Neural progenitor cell (in vitro differentiated cells): ENCODE measurements at places on chromosomes 6 and 20. TPM values are rescaled to one million over a fixed set of nuclear protein-coding genes. Genes with fewer than 3 reads are reported as not detected.

The CTAGE9 gene
- total RNA-seq, result not detected in 2 replicates

The CALHM4 gene
- not detected in 2 replicates for total RNA-seq

DNA sequence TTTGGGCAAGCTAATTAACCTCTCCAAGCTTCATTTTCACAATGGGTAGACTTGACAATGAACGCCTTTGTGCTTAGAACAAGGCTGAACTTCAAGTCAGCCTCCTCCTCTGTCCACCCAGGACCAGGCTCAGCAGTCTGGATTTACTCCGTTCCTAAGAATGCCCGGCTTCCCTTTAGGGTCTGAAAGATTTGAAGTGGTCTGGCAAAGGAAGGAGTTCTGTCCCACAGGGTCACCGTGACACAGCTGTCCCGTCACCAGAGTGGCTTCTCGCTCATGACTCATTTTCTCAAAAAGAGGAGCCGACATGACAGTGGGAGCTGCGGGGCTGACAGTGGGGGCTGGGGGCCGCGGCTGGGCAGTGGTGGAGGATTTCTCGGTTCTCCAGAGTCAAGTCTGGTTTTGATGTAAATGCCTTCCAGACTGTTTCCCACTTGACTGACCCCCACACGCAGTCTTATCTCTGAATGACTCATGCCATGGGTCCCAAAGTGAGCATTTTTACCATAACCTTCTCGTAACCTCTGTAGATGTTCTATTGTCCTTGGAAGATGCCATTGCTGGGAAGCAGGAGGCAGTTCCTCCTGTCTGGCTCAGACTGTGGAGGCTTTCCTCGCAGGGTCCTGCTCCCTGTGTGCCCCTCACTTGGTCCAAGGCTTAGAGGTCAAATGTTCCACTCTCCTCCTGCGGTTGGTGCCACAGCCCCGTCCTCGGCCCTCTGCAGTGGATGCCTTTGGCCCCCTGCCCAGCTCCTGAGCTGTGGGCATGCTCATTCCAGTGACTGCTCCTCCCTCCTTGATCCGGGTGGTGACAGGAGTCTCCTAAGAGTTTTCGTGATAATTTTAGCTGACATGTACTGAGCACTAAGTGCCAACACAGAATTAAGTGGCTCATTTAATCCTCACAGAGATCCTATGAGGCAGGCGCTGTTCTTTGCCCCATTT lies 253.1 kb downstream of the FNDC1 start:
- no peak overlapping the region for H3K4me3 ChIP-seq
- no peak overlapping the region for H3K27ac ChIP-seq
- no peaks in the 10 kb centered on the region for H3K27me3 ChIP-seq
- no peak for DNase-seq
- no peaks in the 10 kb centered on the region for H3K36me3 ChIP-seq

- DNase-seq, result no peak
- no peaks in the 10 kb centered on the region for H3K27me3 ChIP-seq
- H3K27ac ChIP-seq, result no peak overlapping the region
- H3K36me3 ChIP-seq, result no peaks in the 10 kb centered on the region
- H3K4me3 ChIP-seq, result no peak overlapping the region
These were observed 7.3 kb upstream of the ASF1A start for GRCh38 chr6:118886641-118887040.

GRCh38 chr6:125001684-125002405 lies 39.6 kb downstream of the RNF217 start:
- peaks cover 36% of the 10 kb centered on the region for H3K4me1 ChIP-seq
- peak; percentile 86 for DNase-seq
- no peaks in the 10 kb centered on the region for H3K27me3 ChIP-seq
- no peaks in the 10 kb centered on the region for H3K36me3 ChIP-seq

GRCh38 chr6:116011520-116011919 lies 49.2 kb downstream of the FRK start:
- no peak overlapping the region for H3K4me3 ChIP-seq
- H3K4me1 ChIP-seq, result peaks cover 2% of the 10 kb centered on the region
- no peaks in the 10 kb centered on the region for H3K27me3 ChIP-seq

GRCh38 chr6:143792402-143793279 lies 50.5 kb upstream of the LTV1 start:
- no peaks in the 10 kb centered on the region for H3K4me1 ChIP-seq
- peaks cover 3% of the 10 kb centered on the region for H3K36me3 ChIP-seq
- no peak overlapping the region for H3K4me3 ChIP-seq
- H3K27ac ChIP-seq, result no peak overlapping the region

DNA sequence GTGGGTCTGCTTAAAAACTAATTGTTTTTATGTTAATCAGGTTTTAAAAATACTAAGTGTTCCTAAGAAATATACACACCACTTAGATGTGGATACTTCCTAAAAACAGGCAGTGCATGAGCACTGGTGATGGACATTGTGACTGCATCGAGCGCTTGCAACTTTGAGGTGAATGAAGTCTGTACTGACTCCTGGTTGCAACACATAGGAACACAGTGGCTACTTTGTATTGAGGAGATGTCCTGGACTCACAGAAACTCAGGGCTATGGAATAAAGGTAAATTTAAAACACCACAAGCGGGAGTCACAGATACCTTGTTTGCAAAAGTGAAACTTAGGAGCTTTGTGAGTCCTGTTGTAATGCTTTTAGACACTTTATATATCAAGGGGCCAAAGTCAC lies 55.6 kb upstream of the POLR1H start:
- H3K4me3 ChIP-seq, result no peak overlapping the region
- no peak for DNase-seq
- no peaks in the 10 kb centered on the region for H3K4me1 ChIP-seq
- H3K36me3 ChIP-seq, result no peaks in the 10 kb centered on the region
- no peak overlapping the region for H3K27ac ChIP-seq
